ENCODE measurements at places on chromosomes 7 and 10.
A peak's percentile ranks its signal among the peaks of the same experiment; 100 is the strongest.

GRCh38 chr7:112898432-112899290 is 108.5 kb upstream of the TMEM168 start:
- DNase-seq = peak; percentile 35

- no peak for DNase-seq
Measured at GRCh38 chr7:85554236-85555178, 367.7 kb upstream of the SEMA3D start.

GRCh38 chr10:22460101-22460500 is 114.8 kb downstream of the SPAG6 start:
- DNase-seq = no peak

- no peak for DNase-seq
Measured at GRCh38 chr7:94389381-94389780, 5.3 kb upstream of the COL1A2 start.

DNA sequence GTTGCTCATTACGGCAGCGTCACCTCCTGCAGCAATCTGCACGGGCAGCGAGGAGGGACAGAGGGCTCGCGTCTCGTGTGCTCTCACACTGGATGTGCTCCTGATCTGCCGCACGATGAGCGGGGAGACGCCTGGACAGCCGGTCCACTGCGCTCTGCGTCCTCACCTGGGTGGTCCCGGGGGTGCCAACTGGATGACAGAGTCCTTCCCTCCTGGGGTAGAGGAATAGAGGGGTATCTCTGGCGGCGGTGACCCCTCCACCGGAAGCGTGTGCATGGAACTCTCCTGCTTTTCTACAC is 3.4 kb downstream of the FAM20C start:
- DNase-seq = no peak

DNA sequence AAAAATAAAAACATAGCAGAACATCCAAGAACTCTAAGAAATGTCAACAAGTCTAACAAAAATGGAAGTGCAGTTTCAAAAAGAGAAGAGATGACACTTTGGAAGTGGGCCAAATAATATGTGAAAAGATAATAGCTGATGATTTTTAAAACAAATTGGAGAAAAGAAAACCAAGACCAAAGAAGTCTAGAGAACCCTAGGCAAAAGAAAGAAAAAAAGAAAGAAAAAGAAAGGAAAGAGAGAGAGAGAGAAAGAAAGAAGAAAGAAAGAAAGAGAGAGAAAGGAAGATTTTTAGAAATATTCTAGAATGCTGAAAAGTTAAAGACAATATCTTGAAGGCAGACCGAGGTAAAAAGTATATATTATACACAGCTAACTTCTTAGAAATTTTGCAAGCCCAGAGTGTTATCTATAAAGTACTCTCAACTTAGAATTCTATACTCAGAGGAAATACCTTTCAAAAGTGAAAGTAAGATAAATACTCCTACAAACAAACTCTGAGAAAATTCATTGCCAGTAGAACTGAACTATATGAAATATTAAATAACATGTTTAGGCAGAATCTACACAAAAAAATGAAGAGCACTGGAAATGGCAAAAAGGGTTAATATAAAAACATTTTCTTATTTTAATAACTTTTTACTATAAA is 138.7 kb upstream of the SMIM30 start:
- no peak for DNase-seq

GRCh38 chr10:5723692-5724091 is 39.1 kb downstream of the TASOR2 start:
- no peak for DNase-seq

DNA sequence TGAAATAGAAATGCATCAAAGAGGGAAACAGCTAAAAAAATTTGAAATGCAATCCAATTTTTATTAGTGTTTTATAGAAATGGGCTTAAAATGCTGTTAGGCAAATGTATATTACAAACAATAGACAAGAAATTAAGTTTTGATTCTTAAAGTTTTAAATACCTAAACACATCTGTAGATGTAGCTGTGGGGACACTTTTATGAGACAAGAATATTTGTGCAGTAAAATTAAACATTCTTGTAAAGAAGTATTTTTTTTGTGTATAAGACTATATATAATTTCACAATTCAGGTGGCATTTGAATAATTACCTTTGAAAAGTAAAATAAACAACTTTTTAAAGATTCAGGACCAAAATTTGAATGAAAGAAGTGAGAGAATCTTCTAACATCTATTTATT is 1015.9 kb downstream of the REEP3 start:
- DNase-seq = no peak

- DNase-seq = no peak
Measured at GRCh38 chr7:17843041-17843440, 97.3 kb downstream of the SNX13 start.

GRCh38 chr10:91366704-91367103 is 43.4 kb upstream of the HECTD2 start:
- no peak for DNase-seq

- no peak for DNase-seq
Measured at GRCh38 chr10:68088740-68089139, 13.7 kb upstream of the HERC4 start.

DNA sequence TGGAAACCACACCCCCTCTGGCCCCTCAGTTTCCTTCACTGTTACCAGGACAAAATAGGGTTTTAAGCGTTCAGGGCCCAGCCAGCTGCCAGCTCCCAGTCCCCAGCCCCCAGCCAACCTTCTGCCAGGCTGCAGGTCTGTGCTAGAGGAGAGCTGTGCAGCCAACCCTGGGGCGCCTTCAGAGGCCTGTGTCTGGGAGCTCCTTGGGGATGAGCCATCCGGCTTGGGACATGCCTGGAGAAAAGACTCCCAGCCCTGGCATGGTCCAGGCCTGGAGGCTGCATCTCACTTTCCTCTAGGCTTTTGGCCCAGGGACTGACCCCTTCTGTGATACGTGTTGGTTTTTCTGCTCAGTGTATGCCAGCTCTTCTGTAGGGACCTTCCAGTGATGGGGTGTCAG is 487.6 kb upstream of the MGMT start:
- no peak for DNase-seq

- no peak for DNase-seq
Measured at GRCh38 chr10:72663971-72664370, 28.0 kb upstream of the MCU start.

DNA sequence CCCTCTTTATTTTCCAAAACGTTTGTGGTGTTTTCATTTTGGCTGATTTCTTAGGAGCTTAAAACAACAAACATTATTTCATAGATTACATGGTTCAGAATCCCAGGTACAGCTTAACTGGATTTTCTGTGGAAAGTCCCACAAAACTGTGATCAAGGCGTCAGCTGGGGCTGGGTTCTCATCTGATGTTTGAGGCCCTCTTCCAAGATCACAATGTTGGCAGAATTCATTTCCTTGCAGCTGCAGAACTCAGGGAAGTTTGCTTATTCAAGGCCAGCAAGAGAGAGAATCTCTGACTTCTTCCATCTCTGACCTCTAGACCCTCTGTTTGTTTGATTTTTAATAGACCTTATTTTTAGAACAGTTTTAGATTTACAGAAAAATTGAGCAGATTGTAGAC is 108.4 kb upstream of the AGK start:
- no peak for DNase-seq

- DNase-seq = no peak
Measured at GRCh38 chr10:103557455-103557854, 64.0 kb downstream of the NEURL1 start.

DNA sequence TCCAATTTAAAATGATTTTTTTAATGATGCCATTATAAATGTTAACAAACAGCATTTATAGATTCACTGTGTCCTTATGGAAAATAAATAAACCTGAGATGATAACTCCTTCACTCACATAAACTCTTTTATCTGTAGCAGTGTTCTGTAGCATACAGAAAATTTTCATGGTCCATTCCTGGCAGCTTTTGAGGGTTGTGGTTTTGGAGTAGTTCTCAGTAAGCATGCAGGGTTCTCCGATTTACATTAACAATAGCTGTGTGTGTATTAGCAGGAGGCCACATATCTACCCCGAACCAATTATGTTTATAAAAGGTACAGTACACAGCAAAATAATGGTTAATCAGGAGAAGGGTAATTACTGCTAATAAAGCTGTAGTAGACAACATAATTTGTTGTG is 162.7 kb downstream of the CDCA7L start:
- no peak for DNase-seq

GRCh38 chr10:120982507-120982906 is 131.3 kb downstream of the WDR11 start:
- DNase-seq = no peak

GRCh38 chr10:132865171-132865631 is 77.2 kb downstream of the CFAP46 start:
- DNase-seq = no peak

DNA sequence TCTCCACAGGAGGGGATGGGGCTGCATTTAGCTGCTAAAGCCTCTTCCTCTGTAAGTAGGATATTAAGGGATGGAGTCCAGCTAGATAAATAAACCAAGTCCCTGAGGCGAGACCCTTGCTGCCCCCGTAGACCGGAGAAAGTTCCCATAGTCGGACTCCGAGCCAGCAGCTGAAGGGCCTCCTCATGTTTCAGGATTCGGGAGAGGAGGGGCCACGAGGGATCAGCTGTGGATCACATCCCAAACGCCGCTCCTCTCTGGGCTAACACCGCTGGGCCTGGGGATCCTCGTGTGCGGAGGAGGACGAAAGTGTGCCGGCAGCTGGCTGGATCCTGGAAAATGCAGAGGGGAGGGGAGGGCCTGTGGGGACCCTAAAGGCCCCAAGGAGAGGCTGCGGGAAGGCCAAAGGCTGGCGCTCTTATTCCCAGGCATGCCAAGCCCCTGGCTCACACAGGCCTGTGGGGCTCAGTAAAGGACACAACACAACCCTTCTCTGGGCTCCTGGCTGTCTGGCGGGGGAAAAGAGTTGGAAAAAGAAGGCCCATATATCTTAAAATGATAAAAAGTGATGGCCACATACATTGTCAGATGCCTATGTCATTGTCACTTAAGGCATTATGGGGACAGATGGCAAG is 82.5 kb upstream of the TMEM72 start:
- no peak for DNase-seq

Measured in activated CD4-positive, alpha-beta T cell treated with anti-CD3 and anti-CD28 coated beads for 4 hours (primary cell).